ENCODE measurements at places on chromosomes 1 and 21.

DNA sequence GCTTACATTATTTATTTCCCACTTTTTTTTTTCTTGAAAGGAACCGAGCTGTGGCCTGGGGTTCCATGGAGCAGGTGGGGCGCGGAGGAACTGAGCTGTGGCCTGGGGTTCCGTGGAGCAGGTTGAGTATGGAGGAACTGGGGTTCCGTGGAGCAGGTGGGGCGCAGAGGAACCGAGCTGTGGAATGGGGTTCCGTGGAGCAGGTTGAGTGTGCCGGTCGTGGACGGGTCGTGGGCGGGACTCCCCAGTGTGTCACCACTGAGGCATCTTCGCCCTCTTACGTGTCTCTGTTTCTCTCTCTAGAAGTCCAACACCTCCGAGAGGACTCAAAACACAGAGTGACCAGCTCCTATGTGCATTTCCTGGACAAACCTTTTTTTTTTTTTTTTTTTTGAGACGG, 1.2 kb upstream of the SCNN1D start:
- DNase-seq: no peak

GRCh38 chr1:220124542-220124941, 30.6 kb downstream of the IARS2 start:
- no peak for DNase-seq

DNA sequence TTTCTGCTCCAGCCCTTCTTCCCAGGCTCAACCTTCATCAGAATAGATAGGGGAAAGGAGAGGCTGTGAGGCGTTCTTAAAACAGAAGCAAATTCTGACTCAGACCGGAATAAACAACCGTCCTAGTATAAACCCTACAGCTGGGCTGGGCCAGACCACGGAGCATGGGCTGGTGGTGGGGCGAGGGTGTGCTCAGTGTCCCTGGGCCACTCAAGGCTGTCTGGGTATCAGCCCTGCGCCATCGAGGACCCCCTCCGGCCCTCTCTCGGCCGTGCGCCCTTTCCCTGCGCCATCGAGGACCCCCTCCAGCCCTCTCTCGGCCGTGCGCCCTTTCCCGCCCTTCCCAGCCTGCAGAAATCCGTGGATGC, 36.0 kb downstream of the CAPN2 start:
- DNase-seq: peak; percentile 12

DNA sequence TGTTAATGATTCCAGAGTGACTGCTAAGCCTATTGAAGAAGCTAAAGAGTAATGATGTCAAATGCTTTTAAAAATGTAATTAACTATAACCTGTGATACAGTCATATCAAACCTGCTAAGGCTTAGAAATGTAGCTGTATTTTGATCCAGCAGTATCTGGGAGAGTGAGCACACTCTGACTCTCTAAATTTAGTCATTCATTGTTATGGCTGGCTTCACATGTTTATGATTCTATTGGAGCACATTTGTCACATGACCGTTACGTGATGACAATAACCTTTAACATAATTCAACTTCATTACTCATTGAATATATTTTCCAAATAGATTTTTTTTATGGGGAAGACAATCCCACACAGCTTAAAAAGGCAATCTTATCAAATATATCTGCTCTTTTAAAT, 587.1 kb downstream of the LMO4 start:
- no peak for DNase-seq

GRCh38 chr1:207344221-207344620, 22.7 kb downstream of the CD55 start:
- DNase-seq: no peak

- no peak for DNase-seq
Observed at GRCh38 chr1:207958376-207959139, 47.6 kb upstream of the CD34 start.

GRCh38 chr1:38326856-38327255, 280.3 kb upstream of the POU3F1 start:
- no peak for DNase-seq

DNA sequence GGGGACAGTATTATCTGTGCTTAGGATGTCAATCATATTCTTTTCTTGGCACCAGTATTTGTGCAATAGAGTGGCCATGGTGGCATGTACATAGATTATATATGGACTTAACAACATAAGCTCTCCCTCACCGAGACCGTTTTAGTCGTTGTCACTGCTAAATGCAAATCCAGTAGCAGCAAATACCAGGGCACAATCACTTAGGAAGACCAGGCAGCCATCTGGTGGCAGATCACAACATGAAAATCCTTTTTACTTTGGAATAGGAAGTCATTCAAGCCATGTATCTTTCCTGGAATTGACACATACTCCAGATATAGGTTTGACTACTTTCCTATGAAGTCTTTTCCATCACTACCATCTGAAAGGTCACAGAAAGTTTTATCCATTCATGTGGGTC, 53.2 kb upstream of the C1orf87 start:
- no peak for DNase-seq

DNA sequence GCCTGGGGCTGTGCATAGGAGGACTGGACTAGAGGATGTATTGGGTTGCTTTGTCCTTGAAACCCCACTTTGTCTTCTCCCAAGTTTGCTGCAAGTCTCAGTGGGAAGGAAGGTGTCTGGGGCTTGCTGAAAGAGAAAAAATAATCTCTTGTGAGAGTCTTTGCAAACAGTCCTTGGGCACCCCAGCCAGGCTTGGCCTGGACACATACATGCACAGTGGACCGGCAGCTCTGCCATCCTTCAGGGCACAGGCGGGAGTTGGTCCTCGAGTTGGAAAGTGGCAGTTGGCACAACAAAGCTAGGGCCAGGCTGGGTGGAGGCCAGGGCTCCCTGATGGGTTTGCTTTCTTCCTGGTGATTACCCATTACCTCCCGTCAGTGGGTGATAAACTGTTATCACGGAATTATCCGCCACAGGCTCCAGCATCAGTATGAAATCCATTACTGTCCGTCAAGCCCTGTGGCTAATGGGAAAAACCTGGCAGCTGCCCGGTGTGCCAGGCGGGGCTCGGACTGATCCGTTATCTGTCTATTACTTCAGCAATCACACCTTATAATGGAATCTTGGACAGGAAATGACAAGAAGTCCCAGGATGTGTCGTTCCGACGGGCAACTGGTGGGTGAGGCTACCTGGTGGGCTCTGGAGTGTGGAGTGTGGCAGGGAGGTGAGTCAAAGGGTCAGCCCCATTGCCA, 265.7 kb downstream of the GRIK3 start:
- DNase-seq: no peak

- peak; percentile 7 for DNase-seq
Observed at GRCh38 chr1:92538413-92539061, 51.8 kb upstream of the GFI1 start.

GRCh38 chr1:51422367-51423072, 92.2 kb upstream of the TTC39A start:
- DNase-seq: no peak

- DNase-seq: peak; percentile 42
Observed at GRCh38 chr1:90721210-90722194, 4.4 kb upstream of the BARHL2 start.

- DNase-seq: no peak
Observed at GRCh38 chr1:246969621-246970020, 37.9 kb upstream of the AHCTF1 start.

DNA sequence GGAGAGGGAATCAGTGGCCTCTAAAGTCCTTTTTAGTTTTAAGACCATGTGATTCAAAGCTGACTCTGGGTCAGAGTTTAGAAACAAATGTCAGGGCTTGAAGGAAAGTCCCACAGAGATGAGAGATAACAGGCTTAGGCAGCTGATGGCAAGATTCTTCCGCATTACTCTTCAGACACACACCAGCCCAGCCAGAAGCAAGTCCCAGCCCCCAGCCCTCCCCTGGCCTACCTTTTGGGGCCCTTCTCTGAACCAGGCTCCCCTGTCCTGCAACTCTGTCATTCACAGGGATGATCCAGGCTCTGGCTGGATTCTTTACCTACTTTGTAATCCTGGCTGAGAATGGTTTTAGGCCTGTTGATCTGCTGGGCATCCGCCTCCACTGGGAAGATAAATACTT, 13.1 kb upstream of the CASQ1 start:
- DNase-seq: no peak

GRCh38 chr1:34684266-34684665, 70.6 kb upstream of the GJB5 start:
- DNase-seq: no peak

DNA sequence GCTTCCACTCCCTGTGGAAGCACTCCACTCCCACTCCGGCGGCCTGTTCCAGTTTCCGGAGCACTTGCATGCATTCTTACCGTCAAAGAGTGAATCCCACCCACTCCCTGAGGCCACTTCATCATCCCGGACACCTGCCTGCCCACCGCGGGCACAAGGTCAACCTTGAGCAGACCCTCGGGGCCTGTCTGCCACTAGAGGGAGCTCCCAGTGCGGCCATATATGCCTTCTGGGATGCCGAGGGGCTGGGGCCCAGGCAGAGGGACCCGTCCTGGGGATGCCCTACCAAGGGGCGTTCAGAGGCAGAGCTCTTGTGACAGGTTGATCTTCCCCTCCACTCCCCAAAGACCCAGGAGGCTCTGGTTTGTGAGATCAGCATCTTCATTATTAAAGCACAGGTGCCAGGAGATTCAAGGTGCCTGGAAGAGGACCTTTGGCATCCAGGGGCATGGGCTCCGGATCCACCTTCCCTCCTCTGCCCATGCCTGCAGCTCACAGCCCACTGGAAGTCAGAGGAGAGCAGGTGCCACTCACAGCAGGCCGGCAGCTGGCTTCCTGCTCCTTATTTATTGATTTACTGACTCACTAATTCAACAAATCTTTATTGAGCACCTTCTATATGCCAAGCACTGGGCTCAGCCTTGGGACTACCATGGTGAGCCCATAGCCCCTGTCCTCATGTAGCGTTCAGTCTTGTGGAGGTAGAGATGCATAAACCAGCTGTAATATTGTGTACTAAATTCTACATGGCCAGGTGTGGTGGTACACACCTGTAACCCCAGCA, 47.3 kb downstream of the UBIAD1 start:
- peak; percentile 13 for DNase-seq

DNA sequence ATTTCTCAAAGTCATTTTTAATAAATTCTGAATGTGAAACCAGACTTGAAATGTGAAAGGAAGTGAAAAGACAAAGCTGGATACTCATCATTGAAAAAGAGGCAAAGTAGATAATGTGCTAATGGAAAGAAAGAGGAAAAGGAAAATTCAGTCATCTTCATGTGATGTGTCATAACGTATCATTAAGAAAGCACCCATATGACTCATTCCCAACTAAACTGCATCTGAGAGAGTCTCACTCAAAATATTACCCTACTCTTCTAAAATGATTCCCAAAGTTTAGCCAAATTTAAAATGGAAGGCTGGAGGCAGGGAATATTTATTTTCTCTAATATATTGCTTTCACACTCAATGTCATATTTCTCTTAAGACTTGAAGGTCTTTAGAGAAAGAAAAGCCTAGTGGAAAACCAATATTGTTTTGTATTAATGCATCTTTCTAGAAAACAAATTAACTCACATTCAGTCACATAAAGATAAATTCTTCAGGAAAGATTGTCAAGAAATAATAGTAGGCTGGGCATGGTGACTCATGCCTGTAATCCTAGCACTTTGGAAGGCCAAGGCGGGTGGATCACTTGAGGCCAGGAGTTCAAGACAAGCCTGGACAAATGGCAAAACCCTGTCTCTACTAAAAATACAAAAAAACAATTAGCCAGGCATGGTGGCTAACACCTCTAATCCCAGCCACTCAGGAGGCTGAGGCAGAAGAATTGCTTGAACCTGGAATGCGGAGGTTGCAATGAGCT, 129.9 kb downstream of the SLC30A10 start:
- DNase-seq: no peak

GRCh38 chr1:55468142-55468795, 253.1 kb upstream of the USP24 start:
- no peak for DNase-seq

- no peak for DNase-seq
Observed at GRCh38 chr1:14476170-14476955, 122.1 kb upstream of the KAZN start.

DNA sequence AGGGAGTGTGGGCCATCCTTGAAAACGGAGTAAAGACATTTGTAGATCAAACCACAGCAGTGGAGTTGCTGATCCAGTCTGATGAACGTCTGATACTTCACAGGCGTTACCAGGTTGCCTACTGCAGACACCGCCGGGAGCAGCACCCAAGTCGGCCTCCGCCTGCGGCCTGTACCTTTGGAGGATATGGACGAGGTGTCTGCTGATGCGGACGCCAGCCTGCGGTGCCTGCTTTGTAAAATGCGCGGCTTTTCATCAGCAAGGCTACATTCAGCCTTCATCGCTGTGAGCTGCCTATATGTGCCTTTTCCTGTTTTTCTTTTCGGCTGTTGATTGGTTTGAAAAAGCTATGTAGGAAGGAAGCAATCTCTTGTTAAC, 16.0 kb downstream of the SLX9 start:
- no peak for DNase-seq
